ENCODE measurements at places on chromosomes 1 and 21.
A peak's percentile ranks its signal among the peaks of the same experiment; 100 is the strongest.

DNA sequence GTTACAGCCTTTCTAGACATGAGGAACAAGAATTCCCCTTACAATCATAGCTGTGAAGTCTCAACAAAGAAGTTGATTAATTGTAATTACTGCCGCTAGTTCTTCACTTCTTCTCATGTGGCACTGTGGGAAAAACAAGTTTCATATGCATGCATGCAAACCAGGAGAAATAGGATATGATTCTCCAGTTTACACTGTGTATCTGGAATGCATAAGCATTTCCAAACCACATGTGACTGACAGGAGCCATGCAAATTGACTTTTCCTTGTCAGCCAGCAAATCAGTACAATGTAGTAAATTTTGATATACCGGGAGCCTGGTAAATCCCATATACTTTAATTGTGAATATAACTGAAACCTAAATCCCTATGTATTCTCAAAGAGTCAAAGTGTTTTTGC lies 279.3 kb downstream of the PAPPA2 start:
- DNase-seq = no peak

DNA sequence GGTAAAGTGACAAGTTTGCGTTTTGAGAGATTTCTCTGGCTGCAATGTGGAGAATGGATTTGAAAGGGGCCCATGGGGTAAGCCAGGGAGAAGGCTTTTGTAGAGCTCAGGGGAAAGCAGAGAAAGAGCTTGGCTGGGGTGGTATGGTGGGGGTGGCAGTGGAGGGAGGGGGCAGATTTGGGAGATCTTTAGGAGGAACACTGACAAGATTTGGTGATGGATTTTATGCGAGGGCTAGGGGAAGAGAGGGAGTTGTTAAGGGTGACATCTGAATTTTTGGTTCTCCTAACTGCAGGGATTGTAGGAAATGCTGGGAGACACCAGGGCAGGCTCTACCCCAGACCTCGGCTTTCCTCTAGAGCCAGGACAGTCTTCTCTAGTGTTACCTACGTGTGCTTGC lies 108.7 kb upstream of the ZNF678 start:
- DNase-seq = no peak

GRCh38 chr1:209458921-209459320 lies 124.6 kb upstream of the CAMK1G start:
- no peak for DNase-seq

- peak; percentile 87 for DNase-seq
Measured at GRCh38 chr1:183841950-183842794, 37.3 kb downstream of the RGL1 start.

- no peak for DNase-seq
Measured at GRCh38 chr1:203450479-203451149, 25.0 kb upstream of the PRELP start.

GRCh38 chr1:154833841-154834240 lies 36.2 kb downstream of the KCNN3 start:
- DNase-seq = no peak

GRCh38 chr1:34639701-34640100 lies 115.1 kb upstream of the GJB5 start:
- DNase-seq = no peak

GRCh38 chr1:10728595-10729410 lies 67.6 kb downstream of the CASZ1 start:
- DNase-seq = no peak

DNA sequence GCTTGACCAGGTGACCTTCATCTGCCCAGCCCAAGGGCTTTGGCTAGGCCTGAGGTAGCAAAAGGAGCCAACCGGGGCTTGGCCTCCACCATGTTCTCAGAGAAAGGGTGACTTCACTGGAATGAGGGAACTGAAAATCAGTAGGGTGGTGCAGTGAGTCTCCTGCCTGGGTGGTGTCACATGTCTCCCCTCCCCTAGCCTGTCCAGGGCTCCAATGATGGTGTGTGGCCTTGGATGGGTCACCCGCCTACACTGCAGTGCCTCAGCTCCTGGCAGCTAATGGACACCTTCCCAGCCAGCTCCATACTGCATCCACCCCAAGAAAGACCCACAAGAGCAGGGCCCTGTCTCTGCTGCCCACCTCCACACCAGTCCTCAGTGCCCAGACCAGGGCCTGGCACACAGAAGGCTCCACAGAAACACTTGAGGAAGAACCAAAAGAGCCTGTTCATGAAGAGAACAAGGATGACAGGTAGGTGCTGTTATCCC lies 678.7 kb downstream of the MATN1 start:
- DNase-seq = no peak

DNA sequence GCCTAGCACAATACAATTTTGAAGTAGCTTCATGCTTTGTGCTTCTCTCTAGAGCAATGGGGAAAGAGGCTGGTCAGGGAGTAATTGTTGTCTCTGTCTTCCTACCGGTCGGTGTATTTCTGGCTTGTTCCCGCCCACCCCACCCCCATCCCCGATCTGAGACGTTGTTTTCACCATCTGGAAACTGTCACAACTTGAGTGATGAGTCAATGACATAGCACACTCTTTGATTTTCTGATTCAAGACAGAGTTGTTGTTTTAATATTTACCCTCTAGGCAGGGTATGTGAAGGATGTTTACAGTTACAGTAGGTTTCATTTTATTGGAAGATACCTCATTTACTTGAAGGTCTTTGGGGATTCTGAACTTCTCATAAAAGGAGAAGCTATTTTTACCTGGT lies 7.0 kb downstream of the IL12RB2 start:
- no peak for DNase-seq

- no peak for DNase-seq
Measured at GRCh38 chr1:40751802-40752201, 31.8 kb upstream of the KCNQ4 start.

DNA sequence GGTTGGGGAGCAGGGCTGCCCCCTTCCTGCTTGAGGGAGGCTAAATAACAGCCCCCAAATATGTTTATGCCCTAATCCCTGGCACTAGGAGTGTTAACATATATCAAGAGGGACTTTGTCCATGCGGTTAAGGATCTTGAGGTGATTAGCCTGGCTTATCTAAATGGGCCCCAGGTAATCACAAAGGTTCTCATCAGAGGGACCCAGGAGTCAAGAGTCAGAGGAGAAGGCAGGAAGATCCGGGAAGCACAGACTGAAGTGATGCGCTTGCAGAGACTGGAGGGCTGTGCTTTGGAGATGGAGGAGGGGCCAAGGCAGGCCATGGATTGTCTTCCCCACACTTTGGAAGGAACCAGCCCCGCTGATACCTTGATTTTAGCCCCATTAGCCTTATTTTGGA lies 86.4 kb downstream of the IER5 start:
- no peak for DNase-seq
